ENCODE measurements at places on chromosomes 7 and 10. TPM values are rescaled to one million over a fixed set of nuclear protein-coding genes. Genes with fewer than 3 reads are reported as not detected.
A peak's percentile ranks its signal among the peaks of the same experiment; 100 is the strongest.

DNA sequence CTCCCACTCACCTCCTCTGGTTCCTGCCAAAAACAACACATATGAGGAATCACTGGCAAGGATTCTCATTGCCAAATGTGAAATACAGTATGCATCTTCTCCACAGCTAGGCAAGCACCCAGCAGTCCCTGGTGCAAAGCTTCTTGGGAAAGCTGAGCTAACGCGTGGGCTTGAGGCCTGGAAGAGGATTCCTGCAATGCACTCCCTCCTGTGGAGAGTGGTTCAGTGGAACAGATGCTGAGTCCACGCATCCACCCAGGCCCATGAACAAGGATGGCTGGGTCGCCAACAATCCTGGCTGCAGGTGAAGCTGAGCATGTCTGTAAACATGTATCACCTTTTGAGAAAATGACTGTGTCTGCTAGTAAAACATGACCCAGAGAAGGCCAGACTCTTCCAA lies 113.2 kb upstream of the CHST15 start:
- DNase-seq, result no peak

- no peak for DNase-seq
These were observed 37.2 kb downstream of the BAMBI start for GRCh38 chr10:28714401-28715053.

- DNase-seq, result no peak
These were observed 338.2 kb upstream of the PRKCQ start for GRCh38 chr10:6918305-6918704.

Gene CRHR2
- not detected for total RNA-seq

Gene CNNM1
- total RNA-seq, result 0.32 TPM

Gene ITIH5
- total RNA-seq, result not detected

Gene OR2A5
- not detected for total RNA-seq

DNA sequence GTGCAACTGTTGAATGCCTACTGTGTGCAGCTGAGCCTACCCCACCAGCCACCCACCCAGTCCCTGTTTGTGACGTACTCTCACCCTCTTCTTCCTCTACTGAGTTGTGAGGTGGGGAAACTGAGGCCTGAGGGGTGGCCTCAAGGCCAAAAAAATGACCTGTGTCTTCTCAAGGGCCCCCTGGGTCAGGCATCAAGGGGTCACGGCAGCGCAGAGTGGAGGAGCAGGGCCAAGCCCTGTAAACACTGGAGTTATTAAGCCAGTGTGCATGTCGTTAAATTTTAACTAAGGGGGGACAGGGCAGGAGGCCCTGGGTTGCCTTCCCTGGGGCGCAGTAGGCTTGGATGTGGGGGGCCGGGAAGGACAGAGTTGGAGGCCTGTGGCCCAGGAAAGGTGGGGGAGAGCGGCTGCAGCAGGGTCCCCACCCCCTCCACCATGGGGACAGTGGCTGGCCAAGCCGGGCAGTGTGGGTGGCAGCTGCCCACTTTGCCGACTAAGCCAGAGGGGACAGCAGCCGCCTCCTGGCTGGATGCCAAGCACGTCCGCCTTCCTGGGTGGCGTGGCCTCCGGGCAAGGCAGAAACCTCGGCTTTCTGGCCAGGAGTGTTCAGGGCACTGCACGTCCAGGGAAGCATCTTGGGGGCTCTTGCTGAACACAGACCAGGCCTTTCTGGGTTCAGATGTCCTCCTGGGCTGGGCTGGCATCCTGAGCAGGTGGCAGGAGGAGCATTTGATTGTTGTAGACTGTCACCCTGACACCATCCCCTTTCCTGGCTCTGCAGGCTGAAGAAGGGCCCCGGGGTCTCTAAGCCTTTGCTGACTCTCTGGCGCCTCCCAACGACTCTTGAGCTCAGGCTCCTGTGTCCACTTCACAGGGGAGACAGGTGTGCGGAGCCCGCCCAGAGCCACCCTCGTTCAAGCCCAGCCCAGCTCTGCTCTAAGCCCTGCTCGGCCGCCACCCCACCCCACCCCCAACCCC lies 1.9 kb downstream of the SLC29A4 start:
- peak; percentile 16 for DNase-seq
